ENCODE measurements at places on chromosomes 16 and 17. TPM values are rescaled to one million over a fixed set of nuclear protein-coding genes. Genes with fewer than 3 reads are reported as not detected.

- no peak for DNase-seq
These were observed 89.2 kb downstream of the PITPNC1 start for GRCh38 chr17:67466251-67466796.

DNA sequence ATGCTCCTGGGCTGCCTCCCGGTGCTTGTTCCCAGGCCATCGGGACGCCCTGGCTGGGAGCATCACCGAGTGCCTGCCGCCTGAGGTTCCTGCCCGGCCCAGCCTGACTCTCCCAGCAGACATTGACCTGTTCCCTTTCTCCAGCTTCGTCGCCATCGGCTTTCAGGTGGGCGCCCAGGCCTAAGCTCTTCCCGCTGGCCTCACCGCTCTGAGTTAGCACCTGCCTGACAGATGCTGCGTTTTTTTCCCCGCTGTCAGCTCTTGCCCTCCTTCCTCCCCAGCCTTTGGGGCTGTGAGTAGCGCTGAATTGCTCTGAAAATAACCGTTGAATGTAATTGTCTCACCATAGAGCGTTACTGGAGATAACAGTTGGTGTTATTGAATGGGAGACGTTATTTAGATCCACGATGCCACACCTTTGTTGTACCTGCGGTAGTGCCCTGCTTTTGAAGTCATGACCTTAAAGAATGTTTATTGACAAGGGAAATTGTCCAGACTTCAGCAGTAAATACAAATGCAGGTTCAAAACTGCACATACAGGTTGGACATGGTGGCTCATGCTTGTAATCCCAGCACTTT lies 21.3 kb upstream of the SMIM5 start:
- no peak for DNase-seq

- DNase-seq: peak; percentile 59
These were observed 19.7 kb downstream of the TMEM11 start for GRCh38 chr17:21194226-21194625.

GRCh38 chr16:49834531-49835151 lies 21.3 kb downstream of the ZNF423 start:
- DNase-seq: peak; percentile 69

DNA sequence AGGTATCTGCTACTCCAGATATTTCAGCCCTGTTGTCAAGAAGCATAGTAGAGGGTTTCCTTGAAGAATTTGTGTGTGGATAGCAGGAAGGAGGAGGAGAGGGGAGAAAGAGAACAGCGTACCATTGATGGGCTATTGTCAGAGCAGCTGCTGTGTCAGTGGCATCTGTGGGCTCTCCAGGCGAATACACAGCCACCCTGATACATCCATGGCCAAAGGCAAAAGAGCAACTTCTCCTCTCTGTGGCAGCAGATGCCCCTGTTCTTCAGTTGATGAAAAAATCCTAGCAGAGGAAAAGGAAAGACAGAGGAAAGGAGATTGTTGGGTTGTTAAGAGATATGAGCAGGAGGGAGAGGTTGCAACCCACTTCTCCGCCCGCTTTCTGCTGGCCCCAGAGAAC lies 12.2 kb upstream of the KCNJ2 start:
- no peak for DNase-seq

DNA sequence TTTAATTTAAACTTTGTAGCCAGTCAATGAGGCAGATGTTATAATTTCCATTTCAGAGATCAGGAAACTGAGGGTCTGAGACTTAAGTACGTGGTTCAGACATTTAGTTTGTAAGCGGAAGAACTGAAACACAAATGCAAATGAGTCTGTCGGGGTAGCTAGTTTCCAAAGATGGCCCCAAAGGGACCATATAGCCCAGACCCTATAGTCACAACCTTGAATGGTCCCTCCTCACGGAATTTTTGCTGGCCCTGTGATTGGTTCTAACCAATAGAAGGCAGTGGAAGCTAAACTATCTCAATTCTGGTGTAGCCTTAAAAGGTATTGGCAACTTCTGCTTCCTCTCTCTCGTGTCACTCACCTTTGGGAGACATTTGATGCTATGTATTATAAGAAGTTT lies 7.5 kb upstream of the BCO1 start:
- no peak for DNase-seq

DNA sequence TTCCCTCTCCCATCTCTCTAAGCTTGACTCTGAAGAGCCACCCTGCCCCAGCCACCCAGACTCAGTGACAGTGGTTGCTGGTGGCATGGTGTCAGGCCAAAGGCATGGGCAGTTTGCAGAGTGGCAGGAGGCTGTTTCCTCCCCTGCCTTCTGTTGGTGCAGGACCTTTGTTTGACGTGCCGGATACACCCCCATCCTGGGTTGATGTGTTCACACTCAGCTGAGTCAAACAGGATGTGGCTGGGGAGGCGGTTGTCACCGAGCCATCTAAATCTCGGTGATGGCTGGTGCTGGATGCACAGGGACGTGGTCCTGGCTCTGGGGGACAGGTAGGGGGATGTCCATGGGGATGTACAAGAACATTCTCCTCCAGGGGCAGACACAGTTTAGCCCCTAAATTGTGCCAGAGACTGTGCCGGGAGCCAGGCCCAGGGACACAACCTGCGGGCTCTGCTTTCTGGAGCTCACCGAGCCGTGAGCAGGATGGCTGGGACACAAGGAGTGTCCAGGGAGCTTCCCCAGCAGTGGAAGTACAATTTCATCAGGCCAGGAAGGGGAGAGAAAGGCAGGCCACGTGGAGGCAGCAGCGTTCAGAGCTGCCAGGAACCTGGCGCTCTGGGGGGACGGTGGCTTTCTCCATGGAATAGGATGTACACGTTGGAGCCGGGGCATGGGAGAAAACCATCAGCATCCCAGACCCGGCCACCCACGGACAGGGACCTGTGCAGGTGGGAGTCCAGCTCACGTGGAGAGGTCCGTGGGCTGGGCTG lies 264.2 kb downstream of the SEC14L1 start:
- DNase-seq: no peak

GRCh38 chr17:77235370-77235941 lies 94.7 kb downstream of the SEC14L1 start:
- DNase-seq: peak; percentile 85

DNA sequence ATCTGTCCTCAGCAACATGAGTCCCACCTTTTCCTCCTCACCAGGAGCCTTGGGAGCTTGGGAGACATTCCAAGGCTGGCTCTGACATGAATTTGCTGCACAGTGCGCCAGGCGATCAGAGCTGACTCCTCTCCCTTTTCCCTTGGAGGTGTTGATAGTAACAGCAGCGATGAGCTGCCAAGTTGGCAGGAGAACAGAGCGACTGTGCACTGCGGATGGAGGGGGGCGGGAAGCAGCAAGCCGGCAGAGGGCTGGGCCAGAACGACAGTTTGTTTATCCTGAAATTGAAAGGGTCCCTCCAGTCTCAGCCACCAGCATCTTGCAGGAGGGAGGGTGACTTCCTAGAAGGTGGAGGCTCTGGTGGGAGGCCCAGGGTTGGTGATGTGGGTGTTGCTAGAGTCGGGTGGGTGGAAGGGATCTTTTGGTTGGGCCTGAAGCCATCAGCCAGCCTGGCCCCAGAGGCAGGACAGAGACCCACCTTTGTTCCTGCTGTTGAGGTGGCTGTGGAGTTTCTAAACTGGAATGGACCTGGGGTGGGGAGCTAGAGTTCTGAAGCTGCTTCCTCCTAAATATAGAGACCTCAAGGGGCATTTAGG lies 22.5 kb upstream of the DYNLL2 start:
- peak; percentile 14 for DNase-seq

- peak; percentile 42 for DNase-seq
These were observed 22.0 kb downstream of the BAHCC1 start for GRCh38 chr17:81417049-81417878.

GRCh38 chr16:62105244-62105643 lies 69.0 kb upstream of the CDH8 start:
- DNase-seq: no peak

DNA sequence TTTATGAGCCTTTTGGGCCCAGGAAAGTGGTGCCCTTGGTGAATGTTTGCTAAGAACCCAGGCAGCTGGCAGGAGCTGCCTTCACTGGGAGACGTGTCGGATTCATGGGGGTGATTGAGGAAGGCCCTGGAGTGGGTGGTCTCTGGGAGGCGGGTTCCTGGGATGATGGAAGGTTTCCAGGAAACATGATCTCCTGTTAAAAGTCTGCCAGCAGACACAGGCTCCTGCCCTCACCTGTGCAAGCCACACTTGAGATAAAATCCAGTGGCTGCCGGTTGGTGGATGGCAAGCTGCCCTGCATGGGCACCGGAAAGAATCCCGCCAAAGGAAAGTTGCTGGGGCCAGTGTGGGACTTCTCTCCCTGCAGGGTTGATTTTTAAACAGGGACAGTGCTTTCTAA lies 189.0 kb upstream of the CIBAR2 start:
- no peak for DNase-seq

GRCh38 chr16:17461951-17462729 lies 8.6 kb downstream of the XYLT1 start:
- no peak for DNase-seq

- DNase-seq: peak; percentile 51
These were observed 6.3 kb downstream of the BCAR1 start for GRCh38 chr16:75244844-75245758.

- DNase-seq: no peak
These were observed 41.6 kb downstream of the KIAA0513 start for GRCh38 chr16:85069171-85069570.

DNA sequence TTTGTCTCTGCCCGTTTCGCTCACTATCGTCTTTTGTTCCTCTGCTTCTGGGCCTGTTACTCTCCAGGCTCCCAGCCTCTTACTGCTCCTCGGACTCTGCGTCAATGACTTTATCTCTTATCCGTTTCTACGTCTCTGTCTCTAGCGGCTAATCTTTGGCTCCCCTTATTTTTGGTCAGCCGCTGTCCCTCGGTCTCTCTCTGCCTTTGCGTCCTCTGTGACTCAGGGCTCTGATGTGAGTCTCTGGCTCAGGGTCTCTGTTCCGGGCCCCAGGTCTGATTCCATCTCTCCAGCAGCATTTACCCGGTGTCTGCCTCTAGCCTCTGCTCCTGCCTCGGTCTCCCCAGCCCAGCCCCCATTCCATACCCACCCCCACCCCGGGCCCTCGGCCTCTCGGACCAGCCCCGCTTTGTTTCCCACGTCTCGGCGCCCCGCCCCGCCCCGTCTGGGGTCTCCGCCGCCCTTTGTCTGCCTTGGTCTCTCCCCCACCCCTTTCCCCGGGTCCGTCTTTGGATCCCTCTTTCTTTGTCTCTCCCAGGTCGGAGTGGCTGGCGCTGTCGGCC lies 547 bp upstream of the ZNF48 start:
- DNase-seq: no peak

GRCh38 chr16:24208710-24209109 lies 47.4 kb upstream of the CACNG3 start:
- no peak for DNase-seq

DNA sequence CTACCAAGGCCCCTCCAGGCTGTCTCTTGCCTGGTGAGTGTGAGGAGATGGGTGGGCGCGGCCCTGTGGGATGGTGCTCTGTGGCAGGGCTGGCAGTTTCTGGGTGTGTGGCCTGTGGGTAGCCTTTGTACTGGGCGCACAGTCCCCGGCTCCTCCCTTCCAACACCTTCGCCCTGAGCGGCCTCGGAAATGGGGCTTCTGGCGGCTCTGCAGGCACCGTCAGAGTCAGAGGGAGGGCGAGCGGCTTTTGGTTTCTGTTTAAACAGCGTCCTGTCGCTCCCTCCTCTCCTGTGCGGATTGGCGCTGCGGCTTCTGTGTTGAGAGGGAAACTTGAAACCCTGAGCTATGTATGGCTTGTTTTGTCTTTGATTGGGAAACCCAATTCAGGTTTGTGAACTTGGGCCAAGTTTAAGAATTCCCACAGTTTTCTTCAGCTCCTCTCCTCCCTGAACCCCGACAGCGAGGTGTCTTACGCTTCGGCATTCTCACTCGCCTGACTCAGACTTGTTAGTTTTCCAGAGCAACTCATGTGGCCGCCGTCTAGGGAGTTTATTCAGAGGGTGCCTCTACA lies 8.3 kb upstream of the ZNF750 start:
- DNase-seq: no peak

- DNase-seq: no peak
These were observed 18.4 kb upstream of the EXOC7 start for GRCh38 chr17:76121932-76122430.

DNA sequence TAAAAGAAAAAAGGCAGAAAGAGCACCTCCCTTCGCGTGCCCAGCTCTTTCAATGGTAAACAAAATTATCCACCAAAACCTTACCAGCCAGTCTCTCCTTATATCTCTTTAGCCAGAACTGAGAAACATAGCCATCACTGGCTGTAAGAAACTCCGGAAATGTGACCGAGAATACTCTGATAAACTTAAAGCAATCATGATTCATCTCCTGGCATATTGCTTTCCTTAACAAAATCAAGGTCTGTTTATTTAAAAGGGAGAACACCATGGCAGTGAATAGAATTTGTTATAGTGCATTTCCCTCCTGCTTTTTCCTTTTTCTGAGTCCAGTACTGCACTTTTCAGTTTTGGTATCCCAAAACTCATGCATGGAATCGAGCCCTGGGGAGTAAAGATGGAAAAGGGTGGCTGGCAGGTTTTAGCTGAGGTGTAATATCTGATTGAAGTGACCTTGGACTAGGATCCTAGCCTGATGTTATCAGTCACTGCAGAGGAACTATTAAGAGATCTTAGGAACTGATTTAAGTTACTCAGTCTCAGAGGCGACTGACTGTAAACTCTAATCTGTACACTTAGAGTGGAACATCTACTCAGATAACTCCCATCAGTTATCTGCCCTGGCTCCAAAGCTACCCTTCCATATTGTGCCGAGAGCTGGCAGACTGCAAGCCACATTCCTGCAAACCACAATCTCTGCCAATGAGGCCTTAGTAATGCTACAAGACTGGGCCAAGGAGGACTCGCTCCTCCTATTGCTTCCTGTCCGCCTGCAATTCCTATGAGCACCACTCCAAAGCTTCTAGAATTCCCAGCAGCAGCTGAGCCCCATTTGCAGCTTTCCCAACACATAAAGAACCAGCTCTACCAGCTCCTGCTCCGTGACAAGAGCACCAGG lies 7.4 kb upstream of the COX10 start:
- DNase-seq: no peak

RNF43 gene
- total RNA-seq: 9.9 TPM

ADCY9 gene
- total RNA-seq: 11.1 TPM

BMERB1 gene
- 26.4 TPM for total RNA-seq

CD300C gene
- 0.39 TPM for total RNA-seq

TEKT5 gene
- total RNA-seq: 0.59 TPM

SOX15 gene
- total RNA-seq: 7.8 TPM

ATP1B2 gene
- 2.9 TPM for total RNA-seq

SYCE1L gene
- total RNA-seq: 0.99 TPM

PHOSPHO1 gene
- total RNA-seq: 12.7 TPM

C17orf107 gene
- total RNA-seq: 6.0 TPM

ACSM5 gene
- total RNA-seq: 0.79 TPM

CACNA1H gene
- 12.6 TPM for total RNA-seq

USP10 gene
- 43.6 TPM for total RNA-seq

ZPBP2 gene
- not detected for total RNA-seq

ABCC3 gene
- total RNA-seq: 5.9 TPM

KRTAP9-4 gene
- 6.5 TPM for total RNA-seq

Data from skin of body (tissue), 3 donors.